ENCODE measurements at places on chromosomes 7 and 10. TPM values are rescaled to one million over a fixed set of nuclear protein-coding genes. Genes with fewer than 3 reads are reported as not detected.

The BHLHA15 gene
- not detected for total RNA-seq

The SLC39A12 gene
- not detected for total RNA-seq

The EIF4EBP2 gene
- total RNA-seq, result 33.9 TPM

The CPA1 gene
- not detected for total RNA-seq

The GLI3 gene
- 4.4 TPM for total RNA-seq

The AGAP5 gene
- total RNA-seq, result 1.1 TPM

The GHRHR gene
- not detected for total RNA-seq

The AKR1C4 gene
- total RNA-seq, result not detected

The TFPI2 gene
- total RNA-seq, result 18.5 TPM

The MET gene
- 199 TPM for total RNA-seq

The PMS2 gene
- 14.9 TPM for total RNA-seq

The ZNF800 gene
- total RNA-seq, result 25.1 TPM

The CCL24 gene
- total RNA-seq, result not detected

The IGFBP3 gene
- total RNA-seq, result 20.1 TPM

The ACSL5 gene
- total RNA-seq, result 17.6 TPM

The MEST gene
- 177 TPM for total RNA-seq

The LRRC27 gene
- 4.0 TPM for total RNA-seq

The CYP3A7 gene
- not detected for total RNA-seq

The OR2F1 gene
- not detected for total RNA-seq

The NRG3 gene
- total RNA-seq, result not detected

The HOXA5 gene
- total RNA-seq, result 0.69 TPM

The TSPAN33 gene
- total RNA-seq, result 4.2 TPM

The UPK3BL2 gene
- not detected for total RNA-seq

The ANXA8L1 gene
- 0.37 TPM for total RNA-seq

The SNCG gene
- total RNA-seq, result 3.2 TPM

The BEND7 gene
- 0.79 TPM for total RNA-seq

The TRIM74 gene
- total RNA-seq, result not detected

The NUDT13 gene
- total RNA-seq, result not detected

The STYXL1 gene
- total RNA-seq, result 77.7 TPM

The UTF1 gene
- not detected for total RNA-seq

The TDRD1 gene
- not detected for total RNA-seq

The ANXA8 gene
- total RNA-seq, result 0.54 TPM

The COL28A1 gene
- not detected for total RNA-seq

The PRKG1 gene
- 1.7 TPM for total RNA-seq

The CHN2 gene
- not detected for total RNA-seq

The PON1 gene
- total RNA-seq, result not detected

The CTNNA3 gene
- total RNA-seq, result 0.02 TPM

The TAS2R41 gene
- total RNA-seq, result not detected

The PFKFB3 gene
- 23.4 TPM for total RNA-seq

The TNS3 gene
- total RNA-seq, result 115 TPM

The LRRC72 gene
- total RNA-seq, result not detected
